Activated naive CD8-positive, alpha-beta T cell treated with anti-CD3 and anti-CD28 coated beads for 36 hours (primary cell): ENCODE measurements at places on chromosomes 7 and 10. TPM values are rescaled to one million over a fixed set of nuclear protein-coding genes. Genes with fewer than 3 reads are reported as not detected.
A peak's percentile ranks its signal among the peaks of the same experiment; 100 is the strongest.

GRCh38 chr10:49284356-49284755 lies 14.6 kb upstream of the C10orf71 start:
- no peak for DNase-seq

DNA sequence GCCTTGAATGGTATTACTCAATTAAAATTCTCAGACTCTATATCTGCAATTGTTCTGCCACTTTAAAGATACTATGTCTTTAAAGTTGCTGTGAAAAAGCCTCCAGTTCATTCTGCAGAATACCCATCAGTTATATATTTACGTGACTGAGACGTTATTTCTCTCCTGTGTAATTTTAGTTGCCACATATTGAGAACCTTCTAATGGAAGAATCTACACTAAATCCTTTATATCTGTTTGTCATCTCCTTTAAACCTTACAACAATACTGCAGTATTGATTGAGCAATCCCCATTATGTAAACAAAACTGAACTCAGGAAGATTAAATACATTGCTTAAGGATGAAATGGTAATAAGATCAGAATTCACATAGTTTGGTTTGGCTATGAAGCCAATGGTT lies 30.0 kb downstream of the GPR141 start:
- DNase-seq, result no peak

DNA sequence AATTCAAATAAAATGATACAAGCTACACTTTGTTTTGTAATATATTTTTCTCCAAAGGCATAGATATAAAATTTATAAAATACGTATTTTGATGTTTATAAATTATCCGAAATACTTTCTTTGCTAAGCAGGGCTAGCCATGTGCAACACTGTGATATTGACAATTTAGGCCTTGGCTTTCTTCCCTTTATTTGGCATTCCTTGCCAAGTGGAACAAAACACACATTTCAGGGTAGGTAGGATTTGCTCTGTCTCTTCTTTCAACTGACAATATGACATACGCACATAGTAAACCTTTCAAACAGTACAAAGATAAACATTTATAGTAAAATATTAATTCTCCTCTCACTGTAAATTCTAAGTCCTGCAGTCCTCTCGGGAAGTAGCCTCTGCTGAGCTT lies 103.3 kb upstream of the POT1 start:
- no peak for DNase-seq

GRCh38 chr7:66216687-66217086 lies 11.6 kb downstream of the TPST1 start:
- no peak for DNase-seq

DNA sequence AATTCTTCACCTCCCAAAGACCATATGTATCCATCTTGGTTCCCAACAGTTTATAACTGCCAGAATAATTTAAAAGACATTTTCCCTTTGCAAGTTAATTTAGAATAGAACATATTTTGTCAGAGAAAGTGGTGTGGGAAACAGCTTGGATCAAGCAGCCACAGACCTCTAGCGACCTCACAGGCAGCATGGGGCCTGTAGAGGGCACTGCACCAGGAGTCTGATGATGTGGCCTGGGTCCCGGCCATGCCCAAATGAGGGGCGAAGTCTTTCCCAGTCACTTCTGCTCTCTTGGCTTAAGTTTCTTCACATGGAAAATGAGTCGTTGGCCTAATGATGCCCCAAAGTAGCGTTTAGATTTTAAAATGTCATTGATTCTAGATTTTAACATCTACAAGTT lies 243.2 kb downstream of the SDK1 start:
- no peak for DNase-seq

GRCh38 chr7:2821842-2822507 lies 22.1 kb downstream of the GNA12 start:
- no peak for DNase-seq

The GRK5 gene
- 12.8 TPM for total RNA-seq

GRCh38 chr7:132782777-132783640 lies 206.7 kb upstream of the PLXNA4 start:
- no peak for DNase-seq

DNA sequence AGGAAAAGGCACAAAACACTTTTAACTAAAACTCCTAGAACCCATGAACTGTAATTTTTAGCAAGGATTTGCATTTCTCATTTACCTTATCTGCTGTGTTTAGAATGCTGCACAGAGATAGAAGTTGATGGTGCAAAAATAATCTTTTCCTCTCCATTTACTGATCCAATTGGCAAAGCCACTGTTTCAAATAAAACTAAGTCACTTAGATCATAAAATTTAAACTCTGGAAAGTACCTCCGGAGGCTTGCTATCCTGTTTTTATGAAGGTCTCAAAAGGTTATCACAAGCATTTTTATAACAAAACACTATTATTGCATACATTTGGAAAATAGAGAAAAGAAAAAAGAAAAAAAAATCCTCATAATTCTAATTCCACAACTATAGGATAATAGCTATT lies 7.6 kb downstream of the CPA2 start:
- no peak for DNase-seq

The ANXA8 gene
- not detected for total RNA-seq

DNA sequence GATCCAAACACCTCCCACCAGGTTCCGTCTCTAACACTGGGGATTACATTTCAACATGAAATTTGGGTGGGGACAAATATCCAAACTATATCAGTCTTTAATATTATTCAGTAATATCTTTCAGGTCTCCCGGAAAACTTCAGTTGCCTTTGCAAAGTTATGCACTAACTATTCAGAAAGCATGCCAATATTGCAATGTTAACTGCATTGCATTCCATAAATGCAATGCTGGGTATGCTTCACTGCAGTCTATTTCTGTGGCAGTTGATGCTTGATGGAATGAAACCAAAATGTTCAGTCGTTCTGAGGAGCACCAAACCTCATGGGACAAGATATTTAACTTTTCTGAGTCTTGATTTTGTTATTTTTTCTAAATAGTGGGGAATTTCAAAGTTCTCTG lies 147.5 kb downstream of the SLC16A9 start:
- DNase-seq, result no peak

The FAM13C gene
- 0.21 TPM for total RNA-seq

- no peak for DNase-seq
Observed at GRCh38 chr7:99201027-99201426, 6.9 kb downstream of the KPNA7 start.

GRCh38 chr7:99137411-99138180 lies 6.3 kb downstream of the SMURF1 start:
- DNase-seq, result no peak

DNA sequence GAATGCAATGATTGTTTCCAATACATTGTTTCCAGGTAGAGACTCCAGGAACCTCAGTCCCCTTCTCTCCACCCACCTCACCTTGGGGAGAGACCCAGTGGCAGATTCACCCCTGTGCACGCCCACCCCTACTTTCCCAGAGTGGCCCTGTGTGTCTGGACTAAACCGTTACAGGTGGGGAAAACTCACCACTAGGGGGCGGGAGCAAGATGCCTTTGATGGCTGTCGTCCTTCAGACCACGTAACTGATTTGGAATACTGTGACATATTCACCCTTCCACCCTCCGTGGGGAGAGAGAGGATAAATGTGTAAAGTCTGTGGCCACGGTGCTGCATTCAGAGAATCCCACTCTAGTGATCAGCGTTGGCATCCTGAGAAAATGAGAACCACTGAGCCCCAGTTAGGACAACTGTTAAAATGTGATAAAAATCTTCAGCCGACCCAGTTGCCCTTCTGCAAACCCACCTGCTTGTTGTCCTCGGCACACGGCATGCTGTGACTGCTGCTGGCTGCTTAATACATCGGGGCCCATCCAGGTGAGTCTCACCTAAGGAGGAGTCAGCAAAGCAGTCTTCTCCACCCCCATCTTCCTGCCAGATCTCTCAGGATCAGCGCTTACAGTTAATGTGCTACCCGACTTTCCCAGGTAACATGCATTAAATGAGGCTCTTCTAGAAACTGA lies 41.5 kb upstream of the NMT2 start:
- peak; percentile 72 for DNase-seq

GRCh38 chr7:39967406-39968161 lies 17.5 kb downstream of the CDK13 start:
- no peak for DNase-seq

DNA sequence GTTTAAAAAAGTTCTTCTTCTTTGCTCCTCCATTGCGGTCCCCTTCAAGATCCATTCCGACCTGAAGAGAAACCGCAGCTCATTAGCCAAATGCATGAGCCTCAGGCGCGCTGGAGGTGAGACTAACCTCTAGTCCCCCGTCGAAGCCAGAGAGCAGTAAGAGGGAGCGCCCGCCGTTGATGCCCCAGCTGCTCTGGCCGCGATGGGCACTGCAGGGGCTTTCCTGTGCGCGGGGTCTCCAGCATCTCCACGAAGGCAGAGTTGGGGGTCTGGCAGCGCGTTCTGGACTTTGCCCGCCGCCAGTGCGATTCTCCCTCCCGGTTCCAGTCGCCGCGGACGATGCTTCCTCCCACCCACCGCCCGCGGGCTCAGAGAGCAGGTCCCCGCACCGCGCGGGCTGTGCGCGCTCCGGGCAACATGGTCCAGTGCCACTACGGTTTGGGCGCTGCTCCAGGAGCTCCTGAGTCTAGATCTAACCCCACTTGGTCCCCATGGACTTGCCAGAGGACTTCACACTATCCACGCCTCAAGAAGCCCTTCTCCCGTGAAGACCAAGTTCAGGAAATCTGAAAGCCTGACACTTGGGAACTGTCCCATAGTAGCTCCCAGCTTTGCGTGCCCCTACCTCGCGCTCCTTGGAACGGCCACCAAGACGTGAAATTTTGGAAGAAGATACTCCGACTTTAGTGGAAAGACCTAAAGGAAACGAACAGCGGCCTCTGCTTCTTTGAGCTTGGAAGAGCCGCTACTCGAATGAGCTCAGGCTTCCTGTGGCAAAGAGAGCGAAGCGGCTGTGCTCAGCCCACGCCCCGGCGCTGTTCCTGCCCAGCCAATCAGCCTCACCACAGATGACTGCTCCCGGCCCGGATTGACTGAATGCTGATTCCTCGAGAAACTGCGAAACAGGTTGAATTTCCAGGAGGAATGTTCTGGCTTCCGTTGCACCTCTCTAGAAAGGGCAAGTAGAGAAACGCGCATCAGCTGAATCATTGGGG lies at the start of gene ABCB1:
ABCB1 (minus strand) TSS at position 755 of the 995 bp plus-strand sequence; CDS start at position 55, 700 bp downstream.
- DNase-seq, result peak; percentile 68

DNA sequence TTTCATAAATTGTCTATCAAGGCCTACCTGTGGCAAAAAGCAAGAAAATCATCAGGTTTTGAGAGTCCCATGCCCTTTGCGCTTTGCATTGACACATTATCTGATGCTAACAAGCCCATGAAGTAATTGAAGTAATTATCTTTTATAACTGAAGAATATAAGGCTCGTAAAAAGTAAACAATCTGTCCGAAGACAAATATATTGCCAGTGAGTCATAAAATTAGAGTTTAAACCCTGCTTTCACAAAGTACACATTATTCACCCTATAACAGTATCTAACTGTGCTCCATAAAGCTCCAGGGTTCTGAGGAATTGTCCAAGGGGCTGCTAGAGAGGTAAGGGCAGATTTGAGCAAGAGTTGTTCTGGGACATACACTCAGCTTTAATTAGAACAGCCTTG lies 102.3 kb upstream of the PPP1R3A start:
- DNase-seq, result no peak

The CCDC126 gene
- total RNA-seq, result 4.3 TPM
